ENCODE measurements at places on chromosomes 3 and 15.
A peak's percentile ranks its signal among the peaks of the same experiment; 100 is the strongest.

DNA sequence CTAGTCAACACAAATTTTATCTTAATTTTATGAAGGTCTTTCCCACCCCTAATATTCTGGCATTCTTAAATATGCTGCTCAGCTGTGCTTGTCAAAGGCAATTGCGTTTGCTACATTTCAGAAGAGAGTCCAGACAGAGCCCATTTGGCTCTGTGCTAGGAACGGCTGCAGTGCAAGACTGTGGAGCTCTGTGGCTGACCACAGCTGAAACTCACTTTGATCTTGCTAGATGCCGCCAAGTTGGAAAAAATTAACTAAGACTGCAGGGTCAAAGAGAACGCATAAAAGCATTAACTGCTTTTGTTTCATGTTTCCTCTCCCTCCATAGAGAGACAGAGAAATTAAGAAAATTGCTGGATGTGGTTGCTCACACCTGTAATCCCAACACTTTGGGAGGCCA is 7.6 kb upstream of the PPP1R2 start:
- no peak for DNase-seq

- DNase-seq: no peak
Measured at GRCh38 chr3:146561879-146562278, 17.5 kb upstream of the PLSCR1 start.

DNA sequence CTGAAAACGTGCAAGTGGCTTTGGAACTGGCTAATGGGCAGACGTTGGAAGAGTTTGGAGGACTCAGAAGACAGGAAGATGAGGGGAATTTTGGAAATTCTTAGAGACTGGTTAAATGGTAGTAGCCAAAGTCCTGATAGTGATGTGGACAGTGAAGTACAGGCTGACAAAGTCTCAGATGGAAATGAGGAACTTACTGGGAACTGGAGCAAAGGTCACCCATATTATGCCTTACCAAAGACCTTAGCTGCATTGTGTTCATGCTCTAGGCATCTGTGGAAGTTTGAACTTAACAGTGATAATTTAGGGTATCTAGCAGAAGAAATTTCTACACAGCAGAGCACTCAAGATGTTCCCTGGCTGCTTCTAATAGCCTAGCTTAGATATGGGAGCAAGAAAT is 28.6 kb upstream of the SERPINI2 start:
- no peak for DNase-seq

GRCh38 chr3:11479221-11479620 is 164.5 kb downstream of the VGLL4 start:
- DNase-seq: no peak

DNA sequence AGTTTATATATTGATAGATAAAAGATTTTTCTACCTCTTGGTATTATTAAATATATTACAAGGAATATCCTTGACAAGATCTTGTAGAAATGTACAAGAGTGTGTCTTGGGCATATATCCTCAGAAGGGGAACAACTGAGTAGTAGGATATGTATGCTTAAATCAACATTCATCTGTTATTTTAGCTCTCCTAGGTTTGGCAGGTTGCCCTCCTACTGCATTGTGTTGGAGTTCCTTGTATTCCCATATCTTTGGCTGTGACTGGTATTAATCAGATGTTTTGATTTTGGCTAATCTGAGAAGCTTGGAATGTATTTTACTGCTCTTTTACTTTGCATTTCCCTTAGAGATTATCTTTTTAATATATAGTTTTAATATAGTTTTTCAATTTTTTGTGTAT is 4.6 kb downstream of the MYRIP start:
- no peak for DNase-seq

- DNase-seq: no peak
Measured at GRCh38 chr3:30933478-30934207, 39.2 kb upstream of the GADL1 start.

GRCh38 chr3:154062513-154062912 is 58.7 kb upstream of the ARHGEF26 start:
- no peak for DNase-seq

GRCh38 chr3:32089476-32089875 is 16.9 kb upstream of the GPD1L start:
- no peak for DNase-seq

DNA sequence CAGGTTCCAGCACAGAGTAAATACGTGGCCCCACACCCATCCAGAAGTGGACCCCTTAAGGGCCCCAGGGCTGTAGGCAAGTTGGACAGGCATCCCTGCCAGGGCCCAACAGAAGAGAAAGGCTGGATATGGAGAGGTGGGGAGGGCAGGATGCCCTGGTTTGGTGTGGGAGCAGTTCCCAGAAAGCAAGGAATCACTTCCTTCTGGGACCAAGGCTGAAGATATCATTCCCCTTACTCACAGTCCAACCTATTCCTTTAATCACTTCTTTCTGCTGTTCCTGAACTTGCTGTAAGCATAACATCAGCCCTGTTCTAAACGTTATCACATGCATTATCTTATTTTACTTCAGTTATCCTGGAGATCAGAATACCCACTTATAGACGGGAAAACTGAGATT is 6.1 kb upstream of the MESP2 start:
- DNase-seq: no peak

DNA sequence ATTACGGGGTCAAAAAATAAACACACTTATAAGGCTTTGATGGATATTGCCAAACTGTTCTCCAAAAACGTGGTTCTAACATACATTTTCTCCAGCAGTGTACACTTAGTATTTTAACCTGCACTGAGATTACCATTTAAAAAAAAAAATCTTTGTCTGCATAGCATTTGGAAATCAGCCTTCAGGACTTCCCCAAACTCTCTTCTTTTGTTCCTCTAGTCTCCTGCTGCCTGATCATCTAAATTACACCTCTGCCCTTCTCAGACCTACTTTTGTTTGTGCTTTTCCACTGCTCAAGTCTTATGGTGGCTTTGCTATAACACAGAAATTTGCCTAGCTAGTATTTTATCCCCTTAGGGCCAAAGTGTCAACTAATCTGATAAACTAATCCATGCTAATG is 3.8 kb downstream of the NCEH1 start:
- no peak for DNase-seq

DNA sequence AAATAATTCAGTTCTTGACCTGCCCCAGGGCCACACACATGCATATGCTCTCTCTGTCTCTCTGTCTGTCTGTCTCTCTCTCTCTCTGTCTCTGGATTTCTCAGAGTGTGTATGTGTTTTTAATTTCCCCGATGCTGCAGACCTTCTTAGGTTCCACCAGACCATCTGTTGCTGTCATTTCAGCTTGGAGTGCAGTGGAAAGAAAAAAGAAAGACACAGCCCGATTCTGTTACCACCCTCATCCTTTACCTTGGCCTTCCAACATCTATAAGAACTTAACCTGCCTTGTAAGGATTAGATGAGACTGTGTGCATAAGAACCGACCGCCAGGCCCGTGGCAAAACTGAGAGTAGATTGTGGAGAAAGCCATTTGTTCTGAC is 9.7 kb upstream of the PGPEP1L start:
- no peak for DNase-seq

DNA sequence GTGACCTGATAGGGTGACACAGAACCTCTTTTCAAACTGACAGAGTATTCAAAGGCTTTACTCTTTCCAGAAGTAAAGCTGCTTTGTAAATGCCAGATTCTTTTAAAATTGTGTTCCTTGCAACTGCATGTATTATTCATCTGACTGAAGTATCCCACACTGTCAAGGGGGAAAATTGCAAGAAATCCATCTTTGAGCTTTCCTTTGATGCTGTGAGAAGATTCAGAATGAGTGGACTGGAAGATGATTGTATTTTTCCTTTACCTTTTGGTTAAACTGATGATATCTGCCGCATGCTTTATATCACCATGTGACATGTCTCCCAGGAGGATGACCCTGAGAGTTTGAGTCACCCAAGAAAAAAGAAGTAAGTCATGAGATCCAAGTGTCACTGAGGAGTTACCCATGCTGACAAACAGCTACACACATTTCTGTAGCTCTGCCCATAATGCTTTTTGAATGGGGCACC is 250.8 kb upstream of the CBLB start:
- DNase-seq: no peak

- DNase-seq: peak; percentile 15
Measured at GRCh38 chr15:94582368-94582767, 351.0 kb downstream of the MCTP2 start.

DNA sequence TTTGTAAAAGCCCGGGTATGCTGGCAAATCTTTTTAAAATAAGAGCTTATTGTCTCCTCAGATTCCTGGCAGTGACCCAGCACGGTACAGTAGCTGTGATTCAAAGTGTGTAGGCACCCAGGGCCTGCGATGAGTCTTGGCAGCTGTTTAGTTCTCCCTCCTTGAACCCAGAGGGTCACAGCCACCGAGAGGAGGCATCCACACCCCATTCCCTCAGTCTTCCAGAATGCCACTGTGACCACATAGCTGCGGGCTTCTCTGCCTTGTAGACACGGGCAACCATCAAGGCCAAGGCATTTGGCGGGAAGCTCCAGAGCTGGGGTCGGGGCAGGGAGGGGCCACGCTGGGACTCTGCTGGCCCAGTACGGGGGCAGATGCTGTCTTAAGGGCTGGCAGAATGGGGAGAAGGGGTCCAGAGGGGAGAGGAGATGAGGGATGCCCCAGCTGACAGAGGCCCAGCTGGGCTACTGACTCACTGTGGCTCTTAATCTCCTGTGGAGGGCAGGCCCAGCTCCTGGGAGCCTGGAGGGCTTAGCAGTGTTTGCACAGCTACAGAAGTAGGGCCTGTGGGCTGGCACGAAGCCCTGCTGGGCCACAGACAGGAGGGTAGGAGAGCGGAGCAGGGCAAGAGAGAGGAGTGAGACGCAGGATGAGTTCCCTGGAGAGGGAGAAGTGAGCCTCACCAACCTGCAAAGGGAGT is 68.8 kb upstream of the DLG1 start:
- no peak for DNase-seq

GRCh38 chr15:63050731-63051155 is 8.2 kb downstream of the TPM1 start:
- no peak for DNase-seq

- no peak for DNase-seq
Measured at GRCh38 chr3:152461460-152461859, 192.7 kb downstream of the MBNL1 start.

- no peak for DNase-seq
Measured at GRCh38 chr3:149042789-149043386, 43.4 kb downstream of the HLTF start.

GRCh38 chr15:88800738-88801137 is 2.5 kb upstream of the ACAN start:
- DNase-seq: no peak

- DNase-seq: no peak
Measured at GRCh38 chr3:64379221-64379620, 154.0 kb upstream of the PRICKLE2 start.

DNA sequence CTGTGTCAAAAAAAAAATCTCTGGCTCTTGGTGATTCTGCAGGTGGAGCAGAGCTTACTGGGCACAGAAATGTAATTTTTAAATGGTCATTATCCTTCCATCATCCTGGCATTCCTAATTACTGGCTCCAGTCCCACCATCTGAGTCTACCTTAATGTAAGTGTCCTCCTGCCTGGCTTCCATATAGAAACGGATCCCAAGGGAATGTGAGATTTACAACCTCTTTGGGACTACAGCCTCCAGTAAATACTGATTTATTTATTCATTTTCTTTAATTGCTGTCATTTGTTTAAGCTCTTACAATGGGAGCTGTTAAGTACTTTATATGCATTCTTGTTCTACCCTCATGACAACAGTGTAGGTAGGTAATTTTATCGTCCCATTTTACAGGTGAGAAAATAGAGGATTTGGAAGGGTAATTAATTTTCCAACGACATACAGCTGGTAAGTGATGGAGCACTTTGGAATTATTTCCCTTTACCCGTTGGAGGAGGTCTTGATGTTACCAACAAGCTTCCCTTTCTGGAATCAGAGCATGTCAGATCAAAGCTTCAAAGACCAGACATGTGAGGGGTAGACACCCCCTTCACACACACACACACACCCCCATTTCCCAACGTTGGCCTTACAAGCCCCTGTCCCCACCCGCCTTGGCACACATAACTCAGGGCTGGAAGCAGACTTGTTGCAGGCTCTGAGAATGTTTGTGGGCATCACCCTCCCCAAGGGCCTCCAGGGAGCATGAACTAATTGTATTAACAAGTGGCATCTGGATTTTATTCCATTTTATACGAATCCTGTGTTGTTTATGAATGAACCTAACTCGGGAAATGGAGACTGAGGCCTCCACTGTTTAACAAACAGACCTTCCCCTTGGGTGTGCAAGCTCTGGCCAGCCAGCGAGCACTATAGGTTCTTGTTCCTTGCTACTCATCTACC is 116.9 kb downstream of the ALDH1A2 start:
- no peak for DNase-seq

GRCh38 chr15:27820232-27820631 is 278.9 kb downstream of the OCA2 start:
- no peak for DNase-seq

- no peak for DNase-seq
Measured at GRCh38 chr3:195771646-195772300, 40.0 kb downstream of the MUC4 start.

DNA sequence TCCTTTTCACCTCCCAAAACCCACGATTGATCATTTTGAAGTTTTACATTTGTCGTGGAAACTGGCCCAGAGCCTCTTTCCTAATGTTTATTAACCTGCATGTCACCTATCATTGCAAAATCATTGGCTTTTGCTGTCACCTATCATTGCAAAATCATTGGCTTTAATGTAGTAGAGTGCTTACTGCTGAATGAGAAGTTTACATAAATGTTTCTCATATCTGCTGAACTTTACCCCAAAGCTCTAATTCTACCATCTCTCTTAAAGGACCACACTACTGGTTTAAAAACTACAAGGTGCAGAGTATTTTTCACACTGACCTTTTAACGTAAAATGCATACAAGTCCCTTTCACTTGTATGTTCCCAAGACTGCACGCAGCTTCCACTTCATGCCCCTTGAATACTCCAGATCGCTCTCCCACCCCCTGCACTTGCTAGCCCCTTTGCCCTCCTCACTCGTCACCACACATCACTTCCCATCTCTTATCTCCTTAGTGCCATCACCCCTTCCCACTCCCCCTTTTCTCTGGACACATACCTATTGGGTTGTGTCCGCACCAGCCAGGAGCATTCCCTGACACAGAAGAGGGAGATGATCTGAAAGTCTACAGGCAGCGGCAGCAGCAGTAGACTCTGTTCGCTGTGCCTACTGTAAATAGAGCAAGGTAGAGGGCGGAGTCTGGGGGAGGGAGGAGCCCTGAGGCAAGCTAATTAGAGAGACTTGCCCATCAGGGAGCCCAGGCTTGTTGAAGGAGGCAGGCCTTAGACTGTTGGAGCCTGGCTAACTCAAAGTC is 30.2 kb upstream of the ATOSA start:
- no peak for DNase-seq

DNA sequence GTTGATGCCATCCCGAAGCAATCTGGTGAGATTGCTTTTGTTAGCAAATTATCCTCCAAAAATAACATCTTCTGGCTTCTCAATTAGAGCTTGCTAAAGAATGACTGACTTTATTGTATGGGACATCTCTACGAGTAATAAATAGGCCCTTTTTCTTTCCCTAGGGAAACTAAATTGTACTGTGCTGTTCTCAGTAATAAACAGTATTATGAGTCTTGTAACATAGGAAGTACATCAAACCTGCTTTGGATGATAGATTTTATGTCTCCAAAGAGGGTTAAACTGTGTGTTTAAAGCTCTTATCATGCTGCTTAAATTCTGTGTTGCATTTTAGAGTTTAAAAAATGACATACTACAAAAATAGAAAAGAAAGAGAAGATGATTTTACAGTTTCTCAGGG is 153.4 kb upstream of the THRB start:
- DNase-seq: no peak

All from stimulated activated CD8-positive, alpha-beta memory T cell treated with anti-CD3 and anti-CD28 coated beads, Interleukin-2, amount 100 ng/mL, for 48 hours (primary cell).